Spleen (tissue), 13 donors: ENCODE measurements at places on chromosomes 11 and 22. TPM values are rescaled to one million over a fixed set of nuclear protein-coding genes. Genes with fewer than 3 reads are reported as not detected.

GRCh38 chr11:15825976-15826650 lies 530.2 kb downstream of the SOX6 start:
- H3K4me1 ChIP-seq, result peaks cover 10% of the 10 kb centered on the region
- H3K27ac ChIP-seq, result no peak overlapping the region
- H3K4me3 ChIP-seq, result no peak overlapping the region
- no peaks in the 10 kb centered on the region for H3K27me3 ChIP-seq

- H3K27ac ChIP-seq, result no peak overlapping the region
- H3K36me3 ChIP-seq, result no peaks in the 10 kb centered on the region
- DNase-seq, result peak; percentile 65
- H3K4me1 ChIP-seq, result no peaks in the 10 kb centered on the region
Measured at GRCh38 chr11:76810151-76810853, 27.1 kb downstream of the TSKU start.

DNA sequence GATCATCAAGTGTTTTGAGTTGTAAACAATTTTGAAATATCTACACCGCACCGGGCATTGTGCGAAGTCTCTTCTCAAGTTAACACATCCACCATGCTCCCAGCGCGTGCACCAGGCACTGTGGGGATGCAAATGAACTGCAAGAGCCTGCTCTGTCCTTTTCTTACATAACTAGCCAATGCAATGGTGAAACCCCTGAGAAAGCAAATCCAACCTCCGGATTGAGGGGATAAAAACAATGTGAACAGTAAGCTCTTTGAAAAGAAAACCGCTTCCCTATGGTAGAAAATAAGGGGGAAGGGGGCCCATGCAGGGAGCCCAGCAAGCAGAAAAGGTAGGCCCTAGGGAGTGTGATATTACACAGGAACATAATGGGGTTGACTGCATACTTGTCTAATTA lies 274.9 kb upstream of the MPPED2 start:
- no peak overlapping the region for H3K27ac ChIP-seq
- no peaks in the 10 kb centered on the region for H3K4me1 ChIP-seq
- no peak overlapping the region for H3K4me3 ChIP-seq
- DNase-seq, result no peak

DNA sequence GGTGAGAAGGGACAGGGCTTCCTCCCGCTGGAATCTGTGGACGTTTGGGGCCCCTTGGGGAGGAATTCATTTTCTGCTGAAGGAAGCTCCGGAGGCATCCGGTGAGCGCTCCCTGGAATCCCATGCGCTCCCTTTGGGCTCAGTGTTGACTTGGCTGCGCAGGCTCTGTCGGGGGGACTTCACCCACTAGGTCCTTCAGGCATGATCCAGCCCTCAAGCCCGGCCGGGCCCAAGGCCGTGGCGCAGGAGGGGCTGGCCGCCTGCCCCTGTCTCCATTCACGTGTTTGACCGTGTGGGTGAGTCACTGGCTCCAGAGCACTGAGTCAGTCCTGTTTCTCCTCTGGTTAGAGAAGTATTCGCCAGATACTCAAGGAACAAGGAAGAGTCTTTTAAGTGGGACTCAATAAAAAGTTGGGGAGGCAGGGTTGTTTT lies 1.4 kb downstream of the CTTN start:
- H3K27me3 ChIP-seq, result peaks cover 49% of the 10 kb centered on the region
- peak overlapping the region; percentile 57 for H3K4me3 ChIP-seq
- H3K4me1 ChIP-seq, result peaks cover 35% of the 10 kb centered on the region

DNA sequence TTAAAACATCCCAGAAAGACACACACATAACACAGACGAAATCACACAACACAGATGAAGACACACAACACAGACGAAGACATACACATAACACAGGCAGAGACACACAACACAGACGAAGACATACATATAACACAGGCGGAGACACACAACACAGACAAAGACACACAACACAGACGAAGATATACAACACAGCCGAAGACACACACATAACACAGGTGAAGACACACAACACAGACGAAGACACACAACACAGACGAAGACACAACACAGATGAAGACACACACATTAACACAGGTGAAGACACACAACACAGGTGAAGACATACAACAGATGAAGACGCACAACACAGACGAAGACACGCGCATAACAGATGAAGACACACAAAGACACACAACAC lies 4.8 kb upstream of the MOB2 start:
- no peak overlapping the region for H3K27ac ChIP-seq
- no peaks in the 10 kb centered on the region for H3K36me3 ChIP-seq
- H3K4me1 ChIP-seq, result peaks cover 21% of the 10 kb centered on the region
- H3K4me3 ChIP-seq, result no peak overlapping the region

Gene GALR3
- not detected for total RNA-seq

Gene PATE2
- total RNA-seq, result not detected
